Smooth muscle cell of the pulmonary artery (primary cell): ENCODE measurements at places on chromosomes 3 and 15. TPM values are rescaled to one million over a fixed set of nuclear protein-coding genes. Genes with fewer than 3 reads are reported as not detected.

MCTP2 gene
- total RNA-seq, result 3.1 and 8.9 TPM in 2 replicates

KY gene
- total RNA-seq, result 1.4 and 3.5 TPM in 2 replicates

KBTBD8 gene
- total RNA-seq, result 3.1 and 4.2 TPM in 2 replicates

CYP1A2 gene
- total RNA-seq, result not detected in 2 replicates

TLNRD1 gene
- 4.8 and 5.3 TPM in 2 replicates for total RNA-seq

PSTPIP1 gene
- 0.98 and 4.4 TPM in 2 replicates for total RNA-seq

NPHP3 gene
- 27.1 and 29.5 TPM in 2 replicates for total RNA-seq

GOLGA6B gene
- not detected in 2 replicates for total RNA-seq

FSTL1 gene
- total RNA-seq, result 1,906 and 3,109 TPM in 2 replicates

PPM1L gene
- total RNA-seq, result 7.8 and 11.6 TPM in 2 replicates

IQCF6 gene
- total RNA-seq, result not detected in 2 replicates

GOLGA8G gene
- total RNA-seq, result not detected in 2 replicates

ATP13A5 gene
- not detected in 2 replicates for total RNA-seq

TF gene
- total RNA-seq, result 0.20 and 0.43 TPM in 2 replicates

GREM1 gene
- total RNA-seq, result 166 and 792 TPM in 2 replicates

MESP1 gene
- total RNA-seq, result 0.20 and 0.26 TPM in 2 replicates

GOLGA8S gene
- 0.07 and 0.10 TPM in 2 replicates for total RNA-seq

TNK2 gene
- total RNA-seq, result 11.5 and 18.4 TPM in 2 replicates
